ENCODE measurements at places on chromosomes 2 and 18.
A peak's percentile ranks its signal among the peaks of the same experiment; 100 is the strongest.

DNA sequence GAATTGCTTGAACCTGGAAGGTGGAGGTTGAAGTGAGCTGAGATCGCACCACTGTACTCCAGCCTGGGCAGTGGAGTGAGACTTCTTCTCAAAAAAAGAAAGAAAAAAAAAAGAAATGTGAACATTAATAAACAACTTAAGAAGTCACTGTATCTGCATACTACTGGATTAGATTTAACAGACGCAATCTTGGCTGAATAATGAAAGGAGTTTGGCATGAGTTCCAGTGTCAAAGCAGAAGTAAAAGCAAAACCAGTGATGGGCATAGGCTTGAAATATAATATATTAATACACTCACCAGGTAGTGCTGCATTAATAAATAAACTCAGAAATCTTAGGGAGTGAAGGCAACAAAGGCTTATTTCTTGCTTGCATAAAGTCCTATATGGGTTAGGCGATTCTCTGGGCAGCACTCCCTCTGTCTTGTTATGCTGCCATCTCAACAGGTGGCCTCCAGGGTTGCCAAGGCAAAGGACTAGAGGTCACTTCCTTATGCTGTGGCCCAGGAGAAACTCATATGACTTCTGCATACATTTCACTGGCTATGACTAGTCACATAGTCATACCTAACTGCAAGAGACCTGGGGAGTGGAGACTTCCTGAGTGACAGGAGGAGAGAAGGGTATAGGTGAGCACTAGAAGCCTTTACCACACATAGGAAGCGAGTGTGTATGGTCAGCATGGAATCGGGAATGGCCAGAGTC, 296.2 kb upstream of the SPRED2 start:
- no peak for DNase-seq

DNA sequence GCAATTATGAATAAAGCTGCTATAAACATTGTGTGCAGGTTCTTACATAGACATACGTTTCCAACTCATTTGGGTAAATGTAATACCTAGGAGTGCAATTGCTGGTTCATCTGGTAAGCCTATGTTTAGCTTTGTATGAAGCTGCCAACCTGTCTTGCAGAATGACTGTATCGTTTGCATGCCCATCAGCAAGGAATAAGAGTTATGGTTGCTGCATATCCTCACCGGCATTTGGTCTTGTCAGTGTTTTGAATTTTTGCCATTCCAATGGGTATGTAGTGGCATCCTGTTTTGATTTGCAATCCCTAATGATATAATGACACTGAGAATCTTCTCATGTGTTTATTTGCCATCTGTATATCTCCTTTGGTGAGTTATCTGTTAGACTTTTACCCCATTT, 20.7 kb downstream of the CCDC150 start:
- no peak for DNase-seq

- DNase-seq: no peak
Measured at GRCh38 chr2:155852156-155852555, 480.4 kb downstream of the NR4A2 start.

DNA sequence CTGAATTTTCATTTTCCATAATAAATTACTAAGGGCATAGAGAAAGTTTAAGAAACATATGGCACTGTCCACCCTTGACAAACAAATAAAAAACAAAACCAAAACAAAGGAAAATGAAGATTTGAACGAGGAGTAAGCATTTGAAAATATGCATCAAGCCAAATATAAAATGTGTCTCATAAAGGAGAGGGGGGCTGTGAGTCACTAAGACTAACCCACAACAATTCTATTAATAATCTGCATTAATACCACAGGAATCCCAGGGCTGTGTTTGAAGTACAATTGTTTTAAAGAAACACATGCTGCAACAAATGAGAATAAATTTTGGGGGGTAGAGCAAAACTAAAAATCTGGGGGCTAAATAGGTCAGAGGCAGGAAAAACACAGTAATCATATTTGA, 53.8 kb upstream of the STK17B start:
- no peak for DNase-seq

DNA sequence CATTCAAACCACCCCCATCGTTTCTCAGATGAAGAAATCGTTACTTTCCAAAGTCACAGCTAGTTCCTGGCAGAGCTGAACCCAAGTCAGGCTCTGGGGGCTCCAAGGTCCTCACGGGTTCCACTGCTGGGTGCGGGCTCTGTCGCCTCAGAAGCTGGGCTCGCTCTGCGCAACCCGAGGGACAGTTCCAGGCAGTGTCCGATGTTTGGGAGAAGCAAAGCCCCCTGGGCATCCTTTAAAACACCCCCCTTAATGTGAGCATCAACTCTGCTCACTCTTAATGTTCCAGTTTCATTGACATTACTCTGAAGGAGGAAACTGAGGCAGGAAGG, 796 bp downstream of the AOX1 start:
- no peak for DNase-seq

DNA sequence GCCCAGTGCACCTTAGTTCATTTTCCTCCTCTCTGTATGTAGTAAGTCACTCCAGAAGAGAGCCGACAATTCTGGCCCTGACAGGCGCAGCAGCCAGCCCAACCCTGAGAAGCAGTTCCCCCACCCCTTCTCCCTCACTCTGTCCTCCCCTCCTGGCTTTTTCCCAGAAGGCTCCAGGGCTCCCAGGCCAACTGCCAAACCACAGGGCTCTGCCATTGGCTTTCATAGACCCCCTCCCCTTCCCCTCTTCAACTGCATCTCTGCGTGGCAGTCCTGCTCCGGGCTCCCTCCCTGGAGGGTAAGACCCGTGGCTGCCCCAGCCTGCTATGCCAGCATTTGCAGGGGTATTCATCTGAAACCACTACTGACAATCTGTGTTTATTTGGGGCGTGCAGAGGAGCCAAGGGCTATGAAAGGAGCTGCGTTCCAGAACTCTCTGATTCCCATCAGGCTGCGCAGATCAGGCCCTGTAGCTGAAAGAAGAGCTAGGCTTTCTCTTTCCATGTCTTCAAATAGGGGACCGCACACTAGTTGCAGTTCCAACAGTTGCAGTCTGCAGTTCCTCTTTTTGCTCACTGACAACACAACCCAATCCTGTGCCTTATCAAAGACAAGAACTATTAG, 388.6 kb upstream of the TNP1 start:
- DNase-seq: no peak

GRCh38 chr2:211835695-211836094, 702.9 kb downstream of the ERBB4 start:
- DNase-seq: no peak

- DNase-seq: no peak
Measured at GRCh38 chr18:42413870-42414269, 458.8 kb downstream of the PIK3C3 start.

DNA sequence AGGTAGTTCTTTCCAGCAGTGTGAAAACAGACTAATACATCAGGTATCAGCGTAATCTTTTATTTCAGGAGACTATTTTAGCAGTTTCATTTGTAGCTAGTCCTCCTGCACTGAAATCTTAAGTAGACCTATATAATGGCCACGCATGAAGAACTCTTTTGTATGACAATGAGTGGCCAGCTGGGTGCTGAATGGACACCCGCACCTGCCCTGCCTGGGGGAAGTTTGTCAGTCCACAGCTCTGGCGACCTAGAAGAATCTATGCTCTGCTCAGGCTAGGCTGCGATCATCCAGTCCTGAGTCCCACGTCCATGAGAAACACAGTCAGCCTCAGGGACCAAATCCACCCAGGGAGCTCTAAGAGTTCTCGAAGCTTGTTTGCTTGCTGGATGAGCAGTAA, 709.2 kb upstream of the ID2 start:
- DNase-seq: no peak

DNA sequence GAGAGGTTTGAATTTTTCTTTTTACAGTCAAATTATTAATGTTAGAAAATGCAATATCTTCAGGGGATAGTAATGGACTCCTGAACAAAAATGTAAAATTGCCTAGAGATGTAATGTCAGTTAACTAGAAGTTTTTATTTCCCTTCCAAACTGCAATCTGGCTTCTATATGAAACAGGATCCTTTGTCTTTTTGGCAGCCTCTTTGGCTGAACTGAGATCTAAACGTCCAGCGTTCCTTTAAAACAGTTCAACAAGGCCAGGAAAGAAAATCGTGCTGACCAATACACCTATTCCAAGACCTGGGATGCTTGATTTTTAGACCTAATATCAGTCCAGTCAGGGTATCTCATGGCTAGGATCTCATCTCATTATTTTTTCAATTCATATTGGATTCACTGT, 245.5 kb downstream of the FIGN start:
- no peak for DNase-seq

DNA sequence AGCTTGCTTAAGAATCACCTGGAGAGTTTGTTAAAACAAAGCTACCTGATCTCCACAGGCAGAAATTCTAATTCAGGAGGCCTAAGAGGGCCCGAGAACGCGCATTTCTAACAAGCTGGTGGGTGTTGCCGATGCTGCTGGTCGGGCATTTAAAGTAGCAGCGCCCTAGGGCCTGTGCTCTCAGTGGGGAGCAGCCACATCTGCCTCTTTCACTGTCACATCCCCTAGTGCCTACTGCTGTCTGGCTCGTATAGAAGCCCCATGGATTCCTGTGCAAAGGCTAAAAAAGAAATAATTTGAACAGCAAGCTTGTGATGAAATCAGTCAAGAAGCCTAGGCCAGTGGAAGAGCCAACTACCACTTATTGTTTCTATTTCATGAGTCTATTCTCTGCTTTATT, 126.7 kb upstream of the SMIM21 start:
- no peak for DNase-seq

- DNase-seq: no peak
Measured at GRCh38 chr2:14899621-14900414, 267.3 kb downstream of the LRATD1 start.

GRCh38 chr2:128645631-128646030, 327.0 kb upstream of the HS6ST1 start:
- no peak for DNase-seq

DNA sequence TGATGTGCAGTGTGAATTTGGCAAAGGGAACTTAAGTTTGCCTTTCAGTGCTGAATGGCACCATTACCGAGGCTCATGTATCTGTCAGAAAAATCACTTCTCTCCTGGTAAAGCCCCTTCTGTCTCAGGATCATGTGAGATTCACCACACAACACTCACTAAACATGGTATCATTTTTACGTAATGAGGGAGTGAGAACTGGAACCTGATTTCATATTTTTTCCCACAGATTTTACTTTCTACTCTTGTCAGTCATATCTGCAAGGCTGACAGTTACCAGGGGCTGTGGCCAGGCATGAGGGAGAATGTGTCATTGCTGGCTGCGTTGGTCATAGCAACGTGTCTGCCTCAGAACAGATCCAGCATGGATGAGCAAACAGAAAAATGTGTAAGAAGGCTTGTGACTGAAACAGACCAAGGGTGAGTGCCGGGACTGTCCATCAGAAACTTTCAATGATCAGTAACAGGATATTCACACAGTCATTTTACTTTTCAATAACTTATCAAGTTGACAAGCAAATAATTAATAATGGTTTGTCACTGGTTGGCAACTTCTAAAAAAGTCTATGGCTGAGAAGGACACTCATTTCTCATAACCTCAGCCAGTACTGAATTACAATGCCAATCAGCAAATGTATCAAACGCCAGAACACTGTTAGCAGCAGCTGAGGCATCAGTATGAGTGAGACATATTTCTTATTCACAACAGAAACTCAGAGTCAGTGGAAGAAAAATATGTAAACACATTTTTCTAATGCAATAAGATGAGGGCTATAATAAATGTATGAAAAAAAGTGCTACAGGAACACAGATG, 100.5 kb downstream of the CDC42EP3 start:
- DNase-seq: no peak

GRCh38 chr2:232839411-232840079, 30.5 kb upstream of the SNORC start:
- DNase-seq: peak; percentile 92

DNA sequence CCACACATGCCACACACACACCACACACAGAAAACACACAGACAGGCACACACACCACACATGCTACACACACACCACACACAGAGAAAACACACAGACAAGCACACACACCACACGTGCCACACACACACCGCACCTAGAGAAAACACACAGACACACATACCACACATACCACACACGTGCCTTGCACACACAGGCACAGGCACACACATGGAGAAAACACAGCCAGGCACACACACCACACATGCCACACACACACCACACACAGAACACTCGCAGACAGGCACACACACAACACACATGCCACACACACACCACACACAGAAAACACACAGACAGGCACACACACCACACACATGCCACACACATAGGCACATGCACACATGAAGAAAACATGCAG, 242.1 kb upstream of the MYT1L start:
- DNase-seq: no peak

- DNase-seq: no peak
Measured at GRCh38 chr2:20514596-20515269, 67.9 kb downstream of the RHOB start.

GRCh38 chr2:131063501-131064283, 29.6 kb downstream of the FAM168B start:
- DNase-seq: no peak

- DNase-seq: peak; percentile 15
Measured at GRCh38 chr2:219175928-219176817, 552 bp downstream of the CNPPD1 start.

DNA sequence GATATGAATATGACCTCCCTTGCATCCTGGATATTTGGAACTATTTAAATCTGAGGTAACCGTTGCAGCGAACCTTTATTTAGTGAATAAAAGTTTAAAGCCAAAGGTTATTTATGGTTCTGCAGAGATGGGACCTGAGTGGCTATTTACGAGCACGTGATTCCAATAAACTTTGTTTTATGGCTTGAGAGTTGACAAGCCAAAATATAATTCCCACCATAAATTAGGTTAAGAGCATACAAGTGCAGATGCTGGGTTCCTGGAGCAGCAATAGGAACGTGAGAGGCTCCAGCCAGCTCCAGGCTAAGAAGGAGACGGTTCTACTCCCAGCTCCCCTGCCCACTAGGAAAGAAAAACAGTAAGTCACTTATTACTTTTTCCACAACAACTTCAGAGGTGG, 5.2 kb upstream of the HOXD4 start:
- DNase-seq: no peak

GRCh38 chr2:216606551-216607276, 26.5 kb upstream of the IGFBP2 start:
- DNase-seq: no peak

DNA sequence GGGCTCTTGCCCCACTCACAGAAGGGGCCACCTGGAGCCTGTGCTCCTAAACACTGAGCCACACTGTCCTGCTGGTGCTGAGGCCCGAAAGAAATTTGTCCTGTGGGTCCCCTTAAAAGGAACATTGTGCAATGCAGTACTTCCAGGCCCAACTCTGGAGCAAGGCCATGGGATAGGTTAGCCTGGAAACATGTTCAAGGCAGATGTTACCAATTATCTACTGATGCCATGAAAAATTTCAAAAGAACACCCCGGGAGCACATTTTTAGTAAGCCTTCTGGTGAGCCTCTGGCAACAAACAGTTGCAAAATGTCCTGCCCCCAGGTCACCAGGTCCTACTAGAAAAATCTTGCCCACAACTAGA, 12.3 kb upstream of the PTMA start:
- DNase-seq: no peak

DNA sequence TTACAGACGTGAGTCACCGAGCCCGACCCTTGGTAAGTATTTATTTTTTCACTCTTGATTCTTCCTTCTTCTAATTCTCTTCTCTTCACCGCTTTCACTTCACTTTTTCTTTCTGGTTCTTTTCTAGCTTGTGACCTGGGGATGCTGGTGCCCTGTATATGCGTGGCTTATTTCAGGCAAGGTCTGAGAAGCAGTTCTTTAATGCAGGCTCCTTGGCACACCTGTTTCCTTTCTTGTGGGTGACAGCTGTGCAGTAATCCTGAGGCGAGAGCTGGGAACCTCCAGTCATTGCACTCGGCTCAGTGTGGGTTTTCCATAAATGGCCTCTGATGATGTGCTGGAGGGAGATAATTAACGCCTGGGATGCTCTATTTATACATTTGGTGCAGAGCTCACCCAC, 193.8 kb downstream of the TSN start:
- no peak for DNase-seq

- DNase-seq: no peak
Measured at GRCh38 chr2:7906431-7906830, 775.4 kb upstream of the ID2 start.
